ENCODE measurements at places on chromosomes 3 and 15. TPM values are rescaled to one million over a fixed set of nuclear protein-coding genes. Genes with fewer than 3 reads are reported as not detected.

TPRG1 gene
- polyA plus RNA-seq = 3.2 TPM

C3orf20 gene
- 0.02 TPM for polyA plus RNA-seq

TMC3 gene
- 0.07 TPM for polyA plus RNA-seq

- H3K36me3 ChIP-seq = no peaks in the 10 kb centered on the region
- H3K27ac ChIP-seq = no peak overlapping the region
- no peaks in the 10 kb centered on the region for H3K27me3 ChIP-seq
- no peak for DNase-seq
- H3K4me3 ChIP-seq = no peak overlapping the region
- H3K4me1 ChIP-seq = no peaks in the 10 kb centered on the region
Observed at GRCh38 chr3:178010306-178010705, 525.9 kb upstream of the KCNMB2 start.

GRCh38 chr3:98999675-99000074, 98.2 kb upstream of the DCBLD2 start:
- no peaks in the 10 kb centered on the region for H3K4me1 ChIP-seq
- H3K36me3 ChIP-seq = no peaks in the 10 kb centered on the region
- H3K27me3 ChIP-seq = no peaks in the 10 kb centered on the region
- H3K27ac ChIP-seq = no peak overlapping the region
- DNase-seq = no peak
- no peak overlapping the region for H3K4me3 ChIP-seq

DNA sequence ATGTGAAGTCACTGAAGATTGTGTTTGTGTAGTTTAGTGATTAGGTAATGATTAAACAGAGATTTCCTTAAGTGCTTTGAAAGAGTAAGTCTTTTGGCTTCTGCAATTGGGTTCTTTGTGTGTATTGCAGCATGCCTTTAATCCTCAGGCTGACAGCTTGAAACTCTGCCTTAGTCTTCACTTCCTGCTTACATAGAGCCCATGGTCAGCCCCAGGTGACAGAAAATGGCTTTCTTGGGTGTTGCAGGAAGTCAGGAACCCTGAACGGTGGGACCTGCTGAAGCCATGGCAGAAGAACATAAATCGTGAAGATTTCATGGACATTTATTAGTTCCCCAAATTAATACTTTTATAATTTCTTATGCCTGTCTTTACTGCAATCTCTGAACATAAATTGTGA, 61.3 kb downstream of the KBTBD8 start:
- no peaks in the 10 kb centered on the region for H3K36me3 ChIP-seq
- H3K4me3 ChIP-seq = no peak overlapping the region
- H3K27ac ChIP-seq = no peak overlapping the region
- H3K4me1 ChIP-seq = no peaks in the 10 kb centered on the region
- DNase-seq = no peak

GRCh38 chr15:68210409-68210756, 5.3 kb upstream of the CALML4 start:
- H3K27ac ChIP-seq = no peak overlapping the region
- H3K4me1 ChIP-seq = peaks cover 7% of the 10 kb centered on the region
- H3K36me3 ChIP-seq = peaks cover 2% of the 10 kb centered on the region
- no peak overlapping the region for H3K4me3 ChIP-seq
